ENCODE measurements at places on chromosomes 6 and 20. TPM values are rescaled to one million over a fixed set of nuclear protein-coding genes. Genes with fewer than 3 reads are reported as not detected.

The SPAG4 gene
- total RNA-seq: 17.3 TPM

The MROH8 gene
- 1.1 TPM for total RNA-seq

The NFATC2 gene
- total RNA-seq: 0.60 TPM

The ASIP gene
- total RNA-seq: not detected

The IL17F gene
- not detected for total RNA-seq

The RRP36 gene
- 28.5 TPM for total RNA-seq

The ARMH2 gene
- not detected for total RNA-seq

The MLIP gene
- not detected for total RNA-seq

The TBXT gene
- total RNA-seq: not detected
